ENCODE measurements at places on chromosomes 5 and 9. TPM values are rescaled to one million over a fixed set of nuclear protein-coding genes. Genes with fewer than 3 reads are reported as not detected.

Gene ACOT12
- not detected for total RNA-seq

Gene PCDHB10
- 1.2 TPM for total RNA-seq

Gene LRRC14B
- total RNA-seq, result not detected

Gene MAMDC2
- not detected for total RNA-seq

Gene IL33
- not detected for total RNA-seq

Gene RAB3C
- not detected for total RNA-seq

Gene ARAP3
- 19.8 TPM for total RNA-seq

Gene PCDHB13
- 4.7 TPM for total RNA-seq

Gene ABHD17B
- 10.5 TPM for total RNA-seq

Data from MCF 10A (cell line).